ENCODE measurements at places on chromosomes 7 and 10.
A peak's percentile ranks its signal among the peaks of the same experiment; 100 is the strongest.

GRCh38 chr7:4108951-4109350 is 573.1 kb upstream of the FOXK1 start:
- DNase-seq, result no peak

DNA sequence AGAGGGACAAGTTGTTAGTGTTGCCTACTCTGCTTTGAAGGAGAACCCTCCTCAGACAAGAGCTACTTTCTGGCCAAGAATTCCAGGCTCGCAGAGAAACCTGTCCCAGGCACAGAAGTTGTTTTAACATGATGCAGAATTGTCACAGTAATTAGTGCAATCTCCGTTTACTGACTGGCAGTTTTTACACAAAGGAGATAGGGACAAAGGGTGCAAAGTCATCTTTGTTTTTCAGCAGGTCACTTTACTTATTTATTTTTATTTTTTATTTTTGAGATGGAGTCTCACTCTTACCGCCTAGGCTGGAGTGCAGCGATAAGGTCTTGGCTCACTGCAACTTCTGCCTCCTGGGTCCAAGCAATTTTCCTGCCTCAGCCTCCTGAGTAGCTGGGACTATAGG is 12.3 kb downstream of the TCF7L2 start:
- no peak for DNase-seq

DNA sequence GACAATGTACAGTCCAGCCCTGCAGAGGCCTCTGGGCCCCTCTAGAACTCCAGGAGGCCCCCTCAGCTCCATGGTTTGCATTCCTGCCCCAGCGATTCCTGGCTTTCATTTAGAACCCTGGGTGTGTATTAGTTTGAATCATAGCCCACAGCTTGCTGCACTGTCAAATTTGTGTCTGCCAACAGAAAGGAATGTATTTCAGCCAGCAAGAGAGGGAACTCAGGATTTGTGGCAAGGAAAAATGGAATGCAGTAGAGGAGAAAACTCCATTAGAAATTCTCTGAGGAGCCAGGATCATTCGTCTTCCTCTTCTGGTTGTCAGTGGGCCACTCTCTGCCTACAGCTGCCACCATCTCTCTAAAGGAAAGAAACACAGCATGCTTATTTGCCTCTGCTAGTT is 27.9 kb upstream of the WDR11 start:
- peak; percentile 6 for DNase-seq

GRCh38 chr7:28448708-28449107 is 36.4 kb downstream of the CREB5 start:
- DNase-seq, result no peak

GRCh38 chr7:70292716-70293115 is 694.4 kb downstream of the AUTS2 start:
- DNase-seq, result no peak

- no peak for DNase-seq
Observed at GRCh38 chr7:93756890-93757289, 133.7 kb downstream of the TFPI2 start.

DNA sequence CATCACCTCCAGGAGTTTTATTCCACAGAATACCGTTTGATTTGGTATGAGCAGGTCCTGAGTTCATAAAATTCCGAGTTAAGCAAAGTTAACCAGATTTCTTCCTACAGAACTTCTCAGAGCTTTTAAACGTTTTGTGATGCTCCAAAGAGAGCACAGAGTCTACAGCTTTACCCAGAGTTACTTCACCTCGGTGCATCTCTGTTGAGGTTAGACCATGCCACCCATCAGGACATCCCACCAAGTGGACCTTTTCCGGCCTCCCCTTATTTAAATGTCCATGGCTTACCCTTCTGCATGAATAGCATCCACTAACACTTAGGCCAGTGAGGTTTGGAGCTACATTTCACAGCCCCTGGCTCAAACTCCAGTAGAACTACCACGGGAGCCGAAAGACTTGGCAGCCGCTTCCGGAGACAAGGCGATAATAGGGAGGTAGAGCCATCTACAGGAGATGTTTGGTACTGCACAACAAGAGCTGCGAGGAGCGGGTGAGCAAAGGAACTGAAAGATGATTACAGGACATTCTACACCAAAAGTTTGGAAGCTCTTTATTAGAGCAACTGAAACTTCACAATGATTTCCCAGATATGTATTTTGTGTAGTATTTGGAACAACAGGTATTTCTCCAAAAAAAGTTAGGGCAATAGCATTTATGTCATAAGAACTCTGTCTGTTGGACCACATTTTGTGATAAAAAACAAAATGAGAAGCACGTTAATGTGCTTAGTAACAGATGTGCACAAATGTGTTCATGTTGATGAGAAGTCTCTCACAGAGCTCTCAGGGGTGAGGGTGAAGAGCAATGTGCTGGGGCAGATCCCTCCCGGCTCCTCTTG is 174.7 kb downstream of the HERPUD2 start:
- peak; percentile 96 for DNase-seq

- no peak for DNase-seq
Observed at GRCh38 chr7:29167721-29168120, 21.4 kb upstream of the CPVL start.

- DNase-seq, result no peak
Observed at GRCh38 chr10:72315611-72316385, 38.9 kb downstream of the DNAJB12 start.

DNA sequence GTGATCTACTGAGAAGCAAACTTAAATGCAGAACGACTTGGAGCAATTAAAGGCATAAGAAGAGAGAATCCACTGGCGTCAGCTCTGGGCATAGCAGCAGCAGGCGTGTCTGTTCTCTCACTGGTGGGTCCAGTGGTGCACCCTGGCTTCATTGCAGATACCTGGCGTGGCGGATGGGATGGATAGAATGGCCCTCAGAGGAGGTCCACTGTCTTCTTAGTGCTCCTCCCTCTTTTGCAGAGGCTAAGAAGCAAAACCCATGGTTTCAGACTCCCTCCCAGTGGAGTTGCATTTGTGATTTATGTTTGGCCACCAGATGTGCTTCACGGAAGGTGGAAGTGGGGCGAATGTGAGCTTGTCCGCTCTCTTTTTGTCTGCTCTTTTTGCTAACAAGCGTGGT is 28.4 kb upstream of the PRKAG2 start:
- no peak for DNase-seq

- DNase-seq, result peak; percentile 50
Observed at GRCh38 chr7:87935384-87935706, 1.3 kb downstream of the ADAM22 start.

All from eye (tissue), 1 donor.